ENCODE measurements at places on chromosomes 13 and 19.

- DNase-seq = no peak
- H3K4me1 ChIP-seq = no peaks in the 10 kb centered on the region
- H3K36me3 ChIP-seq = no peaks in the 10 kb centered on the region
- H3K4me3 ChIP-seq = no peak overlapping the region
These were observed 129.0 kb upstream of the SPRY2 start for GRCh38 chr13:80469853-80470381.

DNA sequence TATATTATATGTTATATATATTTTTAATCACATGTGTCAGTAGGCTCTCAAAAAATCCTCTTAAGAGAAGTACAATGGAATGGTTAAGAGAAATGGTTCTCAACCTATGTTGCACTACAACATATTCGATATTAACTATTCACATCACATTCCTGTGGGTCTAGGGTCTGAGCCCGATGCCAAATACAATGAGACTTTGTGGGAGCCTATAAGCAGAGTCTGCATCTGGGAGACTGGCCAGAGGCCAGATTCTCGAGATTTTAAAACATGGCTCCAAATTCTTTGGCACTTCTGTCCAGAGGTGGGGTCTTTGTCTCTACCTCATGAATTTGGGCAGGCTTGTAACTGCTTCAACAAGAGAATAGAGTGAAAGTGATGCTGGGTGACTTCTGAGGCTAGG lies 79.4 kb upstream of the NBEA start:
- no peaks in the 10 kb centered on the region for H3K36me3 ChIP-seq
- no peak overlapping the region for H3K27ac ChIP-seq
- DNase-seq = no peak
- no peaks in the 10 kb centered on the region for H3K4me1 ChIP-seq
- no peaks in the 10 kb centered on the region for H3K27me3 ChIP-seq

GRCh38 chr19:31326329-31327028 lies 22.8 kb downstream of the TSHZ3 start:
- no peak for DNase-seq
- H3K27ac ChIP-seq = no peak overlapping the region
- H3K4me1 ChIP-seq = no peaks in the 10 kb centered on the region
- H3K27me3 ChIP-seq = no peaks in the 10 kb centered on the region
- H3K36me3 ChIP-seq = no peaks in the 10 kb centered on the region

- H3K27me3 ChIP-seq = no peaks in the 10 kb centered on the region
- no peak for DNase-seq
- no peaks in the 10 kb centered on the region for H3K4me1 ChIP-seq
- H3K4me3 ChIP-seq = no peak overlapping the region
- H3K27ac ChIP-seq = no peak overlapping the region
These were observed 793 bp upstream of the SBK2 start for GRCh38 chr19:55537741-55538111.

GRCh38 chr19:51296336-51297093 lies 14.9 kb upstream of the IGLON5 start:
- no peak overlapping the region for H3K4me3 ChIP-seq
- no peaks in the 10 kb centered on the region for H3K27me3 ChIP-seq
- H3K27ac ChIP-seq = no peak overlapping the region
- no peaks in the 10 kb centered on the region for H3K36me3 ChIP-seq
- no peaks in the 10 kb centered on the region for H3K4me1 ChIP-seq
- DNase-seq = no peak
